ENCODE measurements at places on chromosomes 16 and 17.

DNA sequence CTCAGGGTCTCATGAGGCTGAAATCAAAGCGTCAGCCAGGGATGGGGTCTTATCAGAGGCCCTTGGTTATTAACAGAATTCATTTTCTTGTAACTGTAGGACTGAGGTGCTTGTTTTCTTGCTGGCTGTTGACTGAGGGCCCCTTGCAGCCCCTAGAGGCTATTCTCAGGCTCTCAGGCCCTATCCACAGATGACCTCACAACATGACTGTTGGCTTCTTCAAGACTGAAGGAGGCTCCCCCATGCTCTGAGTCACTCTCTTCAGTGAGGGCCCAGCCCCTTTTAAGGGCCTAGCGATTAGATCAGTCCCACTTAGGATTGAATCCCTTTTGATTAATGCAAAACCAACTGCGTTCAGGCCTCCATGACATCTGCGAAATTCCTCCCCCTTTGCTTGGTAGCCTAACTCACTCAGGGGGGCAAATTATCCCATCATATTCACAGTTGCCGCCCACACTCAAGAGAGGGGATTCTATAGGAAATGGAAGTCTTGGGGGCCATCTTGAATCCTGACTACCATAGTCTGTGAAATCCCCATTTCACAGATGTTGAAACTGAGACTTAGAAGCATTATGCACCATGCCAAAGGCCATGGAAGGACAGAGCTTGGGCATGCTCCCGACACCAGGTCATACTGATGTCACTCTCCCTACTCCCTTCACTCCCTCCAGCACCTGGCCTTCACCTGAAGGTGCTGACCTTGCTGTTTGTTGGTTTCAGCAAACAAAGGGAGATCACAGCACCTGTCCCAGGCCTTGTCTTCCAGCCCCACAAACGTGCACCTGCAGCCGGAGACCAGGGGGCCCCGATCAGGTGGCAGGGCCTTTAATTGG, 592.3 kb downstream of the MAF start:
- no peak for DNase-seq

- no peak for DNase-seq
Observed at GRCh38 chr17:2076087-2076984, 21.4 kb downstream of the HIC1 start.

DNA sequence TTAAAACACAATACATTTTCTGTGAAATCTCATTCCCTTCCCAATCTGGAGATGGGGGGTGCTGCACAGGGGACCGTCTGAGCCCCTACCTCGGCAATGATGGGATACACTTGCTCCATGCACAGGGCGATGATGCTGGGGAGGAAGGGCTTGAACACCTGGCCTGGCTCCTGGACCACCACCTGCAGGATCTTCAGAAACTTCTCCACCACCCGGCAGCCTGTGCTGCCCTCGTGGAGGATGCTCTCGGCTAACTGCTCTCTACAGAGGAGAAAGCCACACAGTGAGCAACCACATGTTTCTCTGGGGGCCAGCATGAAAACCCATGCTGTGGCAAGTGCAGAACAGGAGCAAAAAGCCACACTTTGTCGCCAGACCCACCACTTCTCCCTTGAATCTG, 42.4 kb upstream of the GSG1L start:
- DNase-seq: no peak

DNA sequence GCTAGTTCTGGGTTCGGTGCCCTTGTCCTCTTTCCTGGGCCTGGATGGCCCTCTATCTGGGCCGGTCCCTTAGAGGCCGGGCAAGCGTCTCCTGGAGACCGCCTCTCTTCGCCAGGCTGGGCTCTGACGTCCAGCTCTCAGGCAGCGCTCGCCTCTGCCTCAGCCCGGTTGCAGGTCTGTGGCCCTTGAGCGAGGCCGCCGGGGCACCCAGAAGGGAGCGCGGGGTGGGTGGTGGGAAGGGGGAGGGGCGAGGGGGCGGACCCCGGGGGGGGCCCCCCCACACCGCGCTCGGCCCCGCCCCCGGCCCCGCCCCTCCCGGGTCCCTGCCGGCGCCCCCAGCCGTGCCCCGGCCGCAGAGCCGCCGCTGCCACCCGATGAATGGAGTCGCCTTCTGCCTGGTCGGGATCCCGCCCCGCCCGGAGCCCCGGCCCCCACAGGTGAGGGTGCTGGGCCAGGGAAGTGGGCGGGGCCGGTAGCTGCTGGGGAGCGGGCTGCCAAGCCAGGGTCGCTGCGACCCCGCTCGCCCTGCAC, at the start of gene ARHGAP23:
TSS of gene ARHGAP23 (plus strand) at position 353 of the 531 bp plus-strand sequence. CDS start at position 375, 22 bp downstream.
- peak; percentile 22 for DNase-seq

DNA sequence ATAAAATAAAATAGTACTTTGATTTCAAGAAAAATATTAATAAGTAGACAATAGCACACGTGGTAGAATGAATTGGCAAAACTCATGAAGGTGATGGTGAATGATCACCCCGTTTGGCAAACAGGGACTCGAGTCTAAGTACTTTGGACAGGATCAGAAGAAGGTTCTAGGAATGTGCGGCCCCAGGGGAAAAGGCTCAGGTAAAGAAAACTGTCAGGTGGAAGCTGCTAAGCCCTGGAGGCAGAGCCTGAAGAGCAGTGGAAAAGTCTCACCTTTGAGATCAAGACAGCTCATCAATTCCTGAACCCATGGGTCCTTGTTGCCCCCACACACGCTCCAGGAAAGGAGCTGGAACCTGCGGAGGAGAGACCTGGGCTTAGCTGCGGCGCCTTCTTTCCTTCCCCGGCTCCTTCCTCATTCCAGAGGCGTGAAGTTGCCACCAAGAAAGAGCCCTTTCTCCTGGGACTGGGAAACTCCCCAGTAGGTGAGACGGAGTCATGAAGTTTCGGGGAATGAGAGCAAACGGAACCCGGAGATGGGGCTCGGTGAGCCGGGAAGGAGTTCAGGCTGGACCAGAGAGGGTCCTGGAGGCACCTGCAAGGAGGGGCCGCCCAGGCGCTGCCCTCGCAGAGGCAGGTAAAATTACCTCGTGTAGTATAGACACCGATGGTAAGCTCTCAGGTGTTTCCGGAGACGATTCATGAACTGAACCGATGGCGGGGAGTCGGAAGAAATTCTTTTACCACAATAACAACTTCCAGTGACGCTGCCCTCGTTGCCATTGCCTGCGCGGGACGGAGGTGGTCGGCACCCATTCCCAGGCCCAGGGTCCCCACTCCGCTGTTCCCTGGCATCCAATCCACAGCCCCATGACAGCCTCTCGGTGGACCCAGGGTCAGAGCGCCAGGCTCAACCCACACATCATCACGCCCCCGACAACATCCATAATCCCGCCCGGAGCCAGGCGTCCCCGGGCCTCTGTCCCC, 1.2 kb upstream of the ZMYND15 start:
- DNase-seq: peak; percentile 5

GRCh38 chr16:85378145-85379040, 234.7 kb upstream of the GSE1 start:
- no peak for DNase-seq

- DNase-seq: no peak
Observed at GRCh38 chr16:14475370-14476139, 154.5 kb downstream of the PARN start.

DNA sequence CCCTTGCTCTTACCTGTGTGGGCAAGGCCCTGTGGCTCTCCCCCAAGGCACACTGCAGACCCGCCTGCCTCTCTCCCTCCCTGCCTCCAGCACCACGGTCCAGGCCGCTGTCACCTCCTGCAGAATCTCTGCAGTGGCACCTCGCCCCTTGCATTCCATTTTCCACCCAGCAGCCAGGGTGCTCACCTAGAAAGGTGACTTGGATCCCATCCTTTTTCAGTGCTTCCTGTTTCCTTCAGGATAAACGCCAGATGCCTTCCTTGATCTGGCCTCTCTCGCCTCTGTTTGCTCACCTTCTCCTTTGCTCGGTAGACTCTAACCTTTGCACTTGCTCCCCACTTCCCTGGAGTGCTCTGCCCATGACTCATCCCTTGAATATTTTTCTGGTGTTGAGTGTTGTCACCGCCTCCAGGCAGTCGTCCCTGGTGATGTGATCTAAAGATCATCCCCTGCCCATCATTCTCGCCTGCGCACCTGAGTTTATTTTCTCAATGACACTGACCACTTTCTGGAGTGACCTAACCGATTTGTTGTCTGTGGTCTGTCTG, 79.2 kb upstream of the LGALS9 start:
- no peak for DNase-seq

DNA sequence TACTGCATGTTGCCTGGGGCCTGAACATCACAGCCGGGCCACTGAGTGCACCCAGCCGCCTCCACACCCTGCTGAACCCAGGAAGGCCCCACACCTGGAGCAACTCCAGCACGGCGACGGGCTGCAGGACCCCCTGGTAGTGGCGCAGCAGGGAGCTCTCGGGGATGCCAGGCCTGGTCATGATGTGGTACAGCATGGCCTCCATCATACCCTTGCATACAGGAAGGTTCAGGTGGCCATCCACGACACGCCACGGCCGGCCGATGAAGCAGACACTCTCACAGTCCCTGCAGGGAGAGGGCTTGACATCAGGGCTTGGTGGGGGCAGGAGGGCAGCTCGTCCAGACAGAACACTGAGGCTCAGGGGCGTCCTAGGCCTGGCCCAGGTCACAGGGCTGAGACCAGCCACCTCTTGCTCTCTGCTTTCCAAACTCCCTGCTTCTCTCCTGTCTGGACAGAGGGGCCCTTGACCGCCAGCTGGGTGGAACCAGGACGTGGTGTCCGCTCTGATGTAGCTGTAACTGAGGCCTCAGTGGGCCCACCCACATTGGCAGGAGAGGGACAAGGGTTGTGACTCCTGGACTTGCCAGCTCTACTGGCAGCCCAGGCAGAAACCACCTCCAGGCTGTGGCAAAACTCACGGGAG, 60.3 kb downstream of the IL21R start:
- no peak for DNase-seq

- no peak for DNase-seq
Observed at GRCh38 chr16:88434746-88435145, 18.3 kb upstream of the ZFPM1 start.

- DNase-seq: no peak
Observed at GRCh38 chr16:86214326-86215232, 295.7 kb upstream of the FOXF1 start.

DNA sequence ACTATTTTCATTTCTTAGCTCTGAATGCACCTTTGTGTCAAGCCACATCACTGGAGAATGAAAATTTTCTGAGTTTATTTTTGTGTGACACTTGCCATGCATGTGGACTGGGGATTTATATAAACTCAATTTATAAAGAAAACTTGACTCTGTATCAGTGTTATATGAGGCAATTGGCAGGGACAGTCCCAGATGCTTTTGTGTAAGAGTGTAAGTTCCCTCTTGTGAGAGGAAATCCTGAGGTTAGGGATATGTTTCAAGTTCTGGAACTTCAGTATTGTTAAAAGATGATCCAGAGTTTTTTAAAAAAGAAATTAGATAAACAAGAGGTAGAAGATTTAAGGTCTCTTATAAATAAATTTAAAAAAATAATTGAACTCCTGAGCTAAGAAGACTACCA, 10.9 kb upstream of the CCL8 start:
- DNase-seq: no peak

DNA sequence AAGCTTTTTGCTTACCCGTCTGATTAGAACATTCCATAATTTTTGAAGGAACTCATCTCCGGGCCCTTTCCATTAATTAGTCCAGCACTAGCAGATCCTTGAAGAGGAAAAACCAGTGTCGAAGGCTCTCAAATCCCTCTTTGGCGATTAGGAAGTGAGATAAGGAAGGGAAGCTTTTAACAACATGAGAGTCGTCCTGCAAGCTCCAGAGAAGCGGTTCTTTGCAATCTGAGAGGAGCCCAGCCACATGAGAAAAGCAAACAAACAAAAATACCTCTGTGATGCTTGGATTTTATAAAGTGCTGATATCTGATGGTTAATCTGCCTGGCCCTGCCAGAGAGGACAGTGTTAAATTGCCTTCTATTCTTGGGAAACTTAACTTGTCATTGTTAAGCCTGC, 339.8 kb upstream of the SALL1 start:
- no peak for DNase-seq

- DNase-seq: peak; percentile 67
Observed at GRCh38 chr17:63698886-63699637, 863 bp downstream of the LIMD2 start.

DNA sequence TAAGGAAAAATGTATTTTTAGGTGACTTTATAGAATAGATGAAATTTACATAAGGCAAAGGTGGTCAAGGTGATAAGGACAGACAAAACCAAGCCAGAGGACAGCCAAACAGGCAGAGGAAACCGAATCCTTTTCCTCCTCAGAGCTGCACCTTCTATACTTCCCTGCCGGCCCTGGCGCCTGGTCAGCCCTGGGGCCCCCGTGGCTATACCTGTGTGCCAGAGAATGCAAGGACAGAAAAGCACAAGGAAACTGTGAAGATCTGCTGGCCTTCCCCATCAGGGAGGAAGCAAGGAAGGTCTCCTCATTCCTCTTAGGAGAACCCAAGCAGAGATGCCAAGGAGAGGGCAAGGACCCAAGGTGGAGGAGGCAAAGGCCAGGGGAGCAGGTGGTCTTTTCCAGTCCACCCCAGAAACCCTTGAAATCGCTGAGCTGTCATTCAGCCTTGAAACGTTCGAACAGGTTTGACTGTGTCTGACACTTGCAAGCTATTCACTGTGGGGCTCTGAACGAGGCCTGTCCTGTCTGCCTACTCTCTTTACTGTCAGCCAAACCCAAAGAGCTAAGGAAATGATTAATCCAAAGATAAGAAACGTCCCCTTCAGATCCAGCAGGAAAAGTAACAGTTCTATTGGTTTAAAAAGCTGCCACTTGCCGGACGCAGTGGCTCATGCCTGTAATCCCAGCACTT, 114.4 kb downstream of the XYLT1 start:
- DNase-seq: no peak

All from activated T-cell treated with anti-CD3 and anti-CD28 coated beads for 4 hours (primary cell).